ENCODE measurements at places on chromosomes 1 and 21.

GRCh38 chr21:42476388-42477331 is 19.4 kb downstream of the RSPH1 start:
- DNase-seq: no peak

DNA sequence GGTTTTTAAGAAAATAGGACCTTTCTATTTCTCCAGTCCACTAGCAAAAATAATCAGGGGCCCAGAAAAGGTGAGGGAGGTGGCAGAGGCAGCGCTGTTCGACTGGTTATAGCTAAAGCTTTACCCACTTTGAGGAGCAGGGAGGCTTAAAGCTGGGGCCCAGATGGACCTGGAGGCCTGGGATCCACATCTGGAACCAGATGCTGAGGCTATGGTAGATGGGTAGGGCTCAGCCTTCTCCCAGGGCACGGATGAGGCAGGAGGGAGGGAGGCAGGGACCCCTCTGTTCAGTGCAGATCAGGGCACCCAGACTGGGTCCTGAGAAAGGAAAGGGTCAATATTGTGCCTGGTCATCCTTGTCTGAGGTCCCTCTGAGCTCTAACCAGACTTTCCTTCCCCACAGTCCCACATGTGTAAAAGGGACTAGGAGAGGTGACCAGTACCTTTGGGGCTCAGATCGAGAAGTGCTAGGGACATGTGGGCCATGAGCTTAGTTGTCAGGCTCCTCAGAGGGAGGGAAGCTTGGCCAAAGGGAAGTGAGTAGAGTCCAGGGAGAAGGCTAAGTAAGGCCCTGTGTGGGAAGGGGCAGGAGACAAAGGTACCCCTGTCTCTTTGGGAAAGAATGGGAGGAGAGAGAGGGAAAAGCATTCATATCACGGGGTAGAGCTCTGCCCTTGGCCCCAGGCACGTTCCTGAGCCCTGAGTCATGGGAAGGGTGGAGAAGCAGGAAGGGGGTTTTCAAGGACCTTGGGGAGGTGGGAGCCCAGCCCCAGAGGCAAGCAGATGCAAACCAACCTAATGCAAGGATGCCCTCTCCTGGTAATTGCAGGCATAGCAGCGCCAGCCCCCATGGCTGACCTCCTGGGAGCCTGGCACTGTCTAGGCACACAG is 15.4 kb downstream of the LMNA start:
- peak; percentile 88 for DNase-seq

GRCh38 chr1:163166886-163167555 is 35.7 kb downstream of the RGS5 start:
- DNase-seq: no peak

- no peak for DNase-seq
Measured at GRCh38 chr1:158169105-158169504, 11.6 kb upstream of the CD1D start.

- no peak for DNase-seq
Measured at GRCh38 chr1:227300682-227301081, 17.6 kb downstream of the CDC42BPA start.

DNA sequence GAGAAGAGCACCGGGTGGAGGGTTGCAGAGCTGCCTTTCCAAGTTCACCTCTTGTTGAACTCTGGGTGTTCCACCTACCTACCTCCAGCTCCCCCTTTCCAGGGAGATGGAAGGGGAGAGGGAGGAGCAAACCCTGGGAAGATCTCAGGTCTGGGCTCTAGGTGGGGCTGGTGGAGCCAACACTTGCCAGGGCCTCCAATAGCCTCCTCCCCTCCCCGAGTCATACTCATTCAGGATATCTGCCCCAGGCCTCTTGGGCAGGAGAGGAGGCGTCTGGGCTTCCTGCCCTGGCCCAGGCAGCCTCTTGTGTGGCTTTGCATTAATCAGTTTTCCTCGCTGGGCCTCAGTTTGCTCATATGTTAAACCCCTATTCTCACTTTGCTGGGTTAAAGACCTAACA is 13.4 kb downstream of the RAP1GAP start:
- DNase-seq: no peak

- no peak for DNase-seq
Measured at GRCh38 chr1:11316701-11317100, 43.7 kb downstream of the UBIAD1 start.

DNA sequence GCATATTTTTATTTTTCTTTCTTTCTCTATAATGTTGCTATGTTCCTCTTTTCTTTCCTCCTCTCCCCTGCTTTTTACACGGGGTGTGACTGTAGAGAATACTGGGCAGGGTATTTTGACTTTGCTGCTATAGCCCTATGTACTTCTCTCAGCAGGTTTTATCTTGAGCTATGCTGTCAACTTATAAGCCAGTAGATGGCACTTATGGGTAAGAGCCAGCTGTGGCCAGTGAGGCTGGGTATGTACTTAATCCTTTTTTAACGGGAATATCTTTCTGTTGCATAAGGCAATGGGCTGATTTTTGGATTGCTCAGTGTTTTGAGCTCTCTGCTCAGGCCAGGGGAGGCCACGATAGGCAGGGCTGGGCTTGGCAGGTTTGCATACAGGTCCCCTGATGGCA is 99.0 kb downstream of the KCNK2 start:
- no peak for DNase-seq

- no peak for DNase-seq
Measured at GRCh38 chr1:15620155-15620545, 2.9 kb downstream of the DDI2 start.

DNA sequence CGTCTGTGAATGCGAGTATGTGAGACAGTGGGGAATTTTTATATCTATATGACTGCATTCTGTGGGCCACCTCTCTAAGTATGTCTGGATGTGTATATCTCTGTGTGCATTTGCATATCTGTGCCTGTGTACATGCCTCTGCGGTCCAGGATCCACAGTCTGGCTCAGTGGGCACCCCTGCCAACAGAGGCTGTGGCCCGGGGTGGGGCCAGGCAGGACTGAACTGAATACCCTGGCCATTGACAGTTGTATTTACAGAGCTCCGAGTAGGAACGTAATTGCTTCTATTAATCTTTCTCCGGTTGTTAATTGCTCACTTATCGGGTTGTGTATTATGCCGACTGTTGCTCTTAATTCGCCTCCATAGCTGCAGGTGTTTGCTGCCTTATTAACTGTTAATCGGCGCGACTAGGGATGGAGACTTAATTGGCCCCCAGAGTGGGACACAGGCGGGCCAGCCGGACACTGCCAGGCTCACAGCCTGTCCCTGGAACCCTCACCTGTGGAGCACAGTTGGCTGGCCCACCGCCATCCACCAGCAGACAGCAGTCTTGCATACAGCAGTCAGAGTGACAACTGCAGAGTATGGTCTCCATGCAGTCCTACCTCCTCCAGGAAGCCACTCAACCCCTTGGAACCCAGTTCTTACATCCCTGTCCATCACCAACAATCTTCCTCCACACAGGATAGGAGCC is 22.4 kb upstream of the ADGRB2 start:
- DNase-seq: peak; percentile 53

DNA sequence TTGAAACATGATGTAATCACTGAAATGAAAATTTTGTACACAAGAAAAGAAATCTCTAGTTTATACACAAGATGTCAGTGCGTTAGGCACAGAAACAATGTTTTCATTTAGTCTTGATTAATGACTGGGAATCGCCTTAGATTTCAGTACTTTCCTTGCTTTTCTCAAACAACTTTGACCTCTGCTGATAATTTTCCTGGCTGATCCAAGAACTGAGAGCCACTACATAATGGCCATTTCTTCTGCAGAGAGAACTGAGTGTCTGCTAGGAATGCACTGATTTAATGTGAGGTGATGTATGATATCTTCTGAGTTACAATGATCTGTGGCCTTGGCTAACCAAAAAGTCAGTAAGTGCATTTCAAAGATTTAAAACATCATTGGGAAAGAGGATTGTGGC is 308.1 kb downstream of the CTH start:
- DNase-seq: no peak

GRCh38 chr1:48450505-48450904 is 21.5 kb downstream of the SPATA6 start:
- no peak for DNase-seq

DNA sequence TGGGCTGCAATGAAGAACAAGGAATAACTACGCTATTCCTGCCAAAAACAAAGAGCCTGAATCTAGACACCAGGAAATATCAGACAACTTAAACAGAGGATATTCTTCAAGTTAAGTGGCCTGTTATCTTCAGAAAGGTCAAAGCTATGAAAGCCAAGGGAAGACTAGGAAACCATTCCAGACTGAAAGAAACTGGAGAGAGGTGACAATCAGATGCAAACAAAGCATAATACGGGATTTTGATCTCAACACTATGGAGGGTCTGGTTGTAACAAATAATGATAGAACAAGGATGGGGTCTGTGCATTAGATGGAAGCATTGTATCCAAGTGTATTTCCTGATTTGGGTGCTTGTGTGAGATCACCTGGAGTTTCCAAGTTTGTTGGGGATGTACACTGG is 2.7 kb downstream of the EPRS1 start:
- DNase-seq: no peak

GRCh38 chr21:42750737-42751530 is 97.5 kb downstream of the PDE9A start:
- DNase-seq: peak; percentile 38

DNA sequence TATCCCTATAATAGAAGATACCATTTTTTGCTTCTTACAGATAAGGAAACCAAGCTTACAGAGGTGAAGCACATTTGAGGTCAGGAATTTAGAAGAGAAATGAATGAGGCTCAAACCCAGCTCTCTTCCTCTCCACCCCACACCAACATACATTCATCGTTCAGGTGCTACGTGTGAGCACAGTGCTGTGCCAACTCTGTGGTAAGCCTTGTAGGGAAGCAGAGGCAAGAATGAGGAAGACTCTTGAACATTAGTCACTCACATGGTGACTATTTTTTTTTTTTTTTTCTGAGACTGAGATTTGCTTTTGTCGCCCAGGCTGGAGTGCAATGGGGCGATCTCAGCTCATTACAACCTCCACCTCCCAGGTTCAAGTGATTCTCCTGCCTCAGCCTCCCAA is 314.0 kb downstream of the NTNG1 start:
- no peak for DNase-seq

DNA sequence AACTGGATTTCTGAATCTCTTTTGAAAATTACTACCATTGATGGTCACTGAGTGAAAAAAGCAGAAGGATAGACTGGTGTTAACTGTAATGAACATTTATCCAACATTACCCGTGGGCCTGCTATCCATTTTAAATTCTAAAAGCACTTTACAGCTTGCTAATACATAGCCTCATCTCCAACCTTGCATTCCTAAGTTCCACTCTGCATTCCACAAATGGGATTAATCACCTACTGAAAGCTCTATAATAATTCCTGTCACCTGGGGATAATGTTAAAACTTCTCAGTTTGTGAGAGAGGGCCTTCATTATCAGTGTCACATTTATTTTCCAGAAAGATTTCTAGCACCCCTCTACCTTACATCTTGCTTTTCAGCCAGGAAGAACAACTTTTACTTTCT is 38.2 kb downstream of the PTPRC start:
- no peak for DNase-seq

DNA sequence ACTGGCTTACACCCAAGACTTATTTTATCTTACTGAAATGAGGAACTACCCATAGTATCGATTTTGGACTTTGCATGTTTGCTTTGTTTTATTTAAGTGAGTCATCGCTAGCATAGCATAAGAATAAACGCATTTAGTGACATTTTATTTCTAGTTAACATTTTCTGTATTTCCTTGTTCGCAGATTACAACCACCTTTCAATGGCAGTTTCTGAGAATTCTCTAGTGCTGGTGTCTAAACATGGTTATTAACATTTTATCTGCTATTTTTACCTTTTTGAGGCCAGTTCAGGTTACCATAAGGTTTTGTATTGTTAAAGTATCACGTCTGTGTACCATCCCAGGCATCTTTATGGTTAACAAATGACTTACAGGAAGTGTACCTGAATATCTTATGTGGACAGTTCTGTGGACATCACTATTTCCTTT is 24.5 kb downstream of the EEIG2 start:
- DNase-seq: no peak

DNA sequence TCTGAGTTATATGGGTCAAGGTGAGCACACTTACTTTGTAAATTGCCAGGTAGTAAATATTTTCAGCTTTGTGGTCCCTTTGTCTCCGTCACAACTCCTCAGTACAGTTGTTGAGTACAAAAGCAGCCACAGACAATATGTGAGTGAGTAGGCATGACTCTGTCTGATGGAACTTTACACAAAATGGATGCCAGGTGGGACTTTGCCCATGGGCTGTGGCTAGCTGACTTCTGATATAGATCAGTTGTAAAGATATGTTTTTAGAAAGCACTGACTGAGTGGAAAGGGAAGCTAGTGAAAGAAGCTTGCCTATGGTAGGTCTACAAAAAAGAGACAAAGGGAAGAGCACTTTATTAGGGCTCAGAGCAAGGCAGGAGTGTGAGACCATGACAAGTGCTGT is 23.1 kb upstream of the IGSF5 start:
- DNase-seq: no peak

- DNase-seq: no peak
Measured at GRCh38 chr1:8090241-8090702, 64.2 kb upstream of the ERRFI1 start.

GRCh38 chr1:156705918-156706656 is 704 bp upstream of the CRABP2 start:
- peak; percentile 92 for DNase-seq

DNA sequence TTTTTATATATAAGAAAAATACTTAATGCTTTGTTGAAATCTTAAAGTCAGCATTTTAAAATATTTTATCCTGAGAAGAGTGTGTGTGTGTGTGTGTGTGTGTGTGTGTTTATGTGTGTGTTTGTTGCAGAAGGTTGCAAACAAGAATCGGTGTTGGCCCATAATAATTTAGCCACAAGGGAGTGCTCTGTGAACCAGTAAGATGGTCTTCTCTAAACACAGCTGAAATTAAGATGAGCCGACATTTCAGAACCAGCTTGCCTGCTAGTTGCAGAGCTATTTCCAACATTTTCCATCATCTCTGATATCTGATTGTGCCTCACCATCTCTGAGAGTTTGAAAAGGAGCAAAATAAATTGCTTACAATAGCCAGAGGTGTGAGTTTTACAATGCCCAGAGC is 158.8 kb upstream of the SGIP1 start:
- no peak for DNase-seq

DNA sequence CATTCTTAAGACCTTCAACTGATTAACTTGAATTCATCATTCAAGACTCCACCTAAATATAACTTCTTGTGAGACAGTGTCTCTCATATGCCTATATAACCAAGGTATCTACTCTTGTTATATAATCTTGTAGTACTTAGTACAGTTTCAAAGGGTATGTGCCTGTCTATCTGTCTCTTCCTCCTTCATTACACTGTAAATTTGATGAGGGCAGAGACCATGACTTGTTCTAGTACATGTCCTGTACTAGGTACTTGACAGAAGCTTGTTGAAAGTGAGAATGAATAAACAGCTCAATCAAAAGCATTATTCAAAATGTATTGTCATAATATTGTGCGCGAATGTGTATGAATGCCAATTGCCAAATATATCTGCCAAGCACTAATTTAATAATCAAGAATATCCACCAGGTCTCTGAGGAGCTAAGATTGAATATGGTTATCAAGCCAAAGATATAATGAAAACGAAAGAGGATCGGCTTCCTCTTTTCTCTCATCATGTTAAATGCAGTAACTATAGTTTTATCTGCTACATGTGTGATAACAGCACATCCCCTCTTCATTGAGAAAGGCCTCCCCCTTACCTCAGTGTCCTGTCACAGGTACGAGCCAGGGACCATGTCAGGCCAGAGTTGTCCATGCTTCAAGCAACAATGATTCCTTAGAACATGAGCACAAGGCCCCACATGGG is 117.3 kb downstream of the UCHL5 start:
- no peak for DNase-seq
